Gastroesophageal sphincter (tissue), 4 donors: ENCODE measurements at places on chromosomes 6 and 20.
A peak's percentile ranks its signal among the peaks of the same experiment; 100 is the strongest.

GRCh38 chr20:9884666-9885065 is 45.8 kb upstream of the PAK5 start:
- no peak for ATAC-seq

GRCh38 chr6:2387445-2387844 is 142.0 kb upstream of the GMDS start:
- ATAC-seq, result no peak

GRCh38 chr6:100810015-100810414 is 71.1 kb downstream of the ASCC3 start:
- ATAC-seq, result no peak

DNA sequence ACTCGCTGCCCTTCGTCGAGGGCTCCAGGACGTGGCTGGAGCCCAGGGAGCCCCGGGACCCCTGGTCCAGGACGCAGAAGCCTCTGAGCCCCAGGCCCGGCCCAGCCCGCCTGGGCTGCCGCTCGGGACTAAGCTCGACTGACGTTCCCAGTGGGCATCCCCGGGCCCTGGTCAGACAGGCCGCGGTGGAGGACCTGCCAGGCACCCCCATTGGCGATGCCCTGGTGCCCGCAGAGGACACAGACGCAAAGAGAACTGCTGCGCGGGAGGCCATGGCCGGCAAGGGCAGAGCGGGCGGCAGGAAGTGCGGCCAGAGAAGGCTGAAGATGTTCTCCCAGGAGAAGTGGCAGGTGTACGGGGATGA is 28.9 kb downstream of the ZNF831 start:
- no peak for ATAC-seq

DNA sequence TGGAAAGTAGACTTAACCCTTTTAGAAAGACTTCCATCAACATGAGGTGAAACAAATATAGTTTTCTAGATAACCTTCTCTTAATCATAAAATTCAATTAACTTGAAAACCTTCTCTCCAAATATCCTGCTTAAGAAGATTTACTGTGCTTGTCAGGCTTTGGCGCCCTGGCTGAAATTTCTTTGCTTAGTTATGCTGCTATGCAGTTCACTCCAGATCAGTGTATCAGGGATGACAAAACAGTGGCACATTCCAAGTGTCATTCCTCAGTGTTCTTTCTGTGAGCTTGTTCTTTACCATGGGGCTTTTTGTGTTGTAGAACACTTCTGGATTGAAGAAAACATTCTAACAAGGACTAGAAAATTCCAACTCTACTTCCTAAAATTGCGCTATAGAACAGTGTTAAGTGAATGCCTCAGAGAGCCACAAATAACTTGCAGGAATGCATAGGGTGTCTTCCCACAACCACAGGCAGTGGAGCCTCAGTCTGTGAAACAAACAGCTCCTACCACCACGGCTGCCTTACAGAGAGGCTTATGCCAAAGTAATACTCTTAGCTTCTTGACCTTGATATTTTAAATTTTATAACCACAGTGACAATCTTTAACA is 443.6 kb downstream of the CDC5L start:
- no peak for ATAC-seq

DNA sequence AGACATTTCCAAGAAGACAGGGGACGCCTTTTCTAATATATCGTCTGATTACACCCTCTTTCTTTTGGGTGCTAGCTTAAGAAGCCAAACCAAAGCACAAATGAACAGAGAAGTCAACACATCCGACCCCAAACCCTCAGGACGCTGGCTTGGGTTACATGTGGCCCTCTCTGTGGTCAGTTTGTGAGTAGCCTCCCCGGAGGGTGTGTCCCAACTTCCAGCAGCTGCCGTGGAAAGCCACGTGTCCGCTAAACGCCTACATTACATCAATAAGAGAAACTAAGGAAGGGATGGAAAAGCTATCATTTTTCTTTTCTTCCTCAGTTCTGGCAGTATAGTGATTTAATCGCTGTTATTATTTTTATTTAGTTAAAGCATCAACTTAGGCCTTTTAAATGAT is 487 bp upstream of the BMP6 start:
- ATAC-seq, result no peak

- no peak for ATAC-seq
These were observed 593 bp downstream of the DNMT3B start for GRCh38 chr20:32762754-32763201.

GRCh38 chr20:20903773-20904500 is 191.5 kb upstream of the RALGAPA2 start:
- no peak for ATAC-seq

- ATAC-seq, result no peak
These were observed 9.1 kb upstream of the MANBAL start for GRCh38 chr20:37280403-37280802.

DNA sequence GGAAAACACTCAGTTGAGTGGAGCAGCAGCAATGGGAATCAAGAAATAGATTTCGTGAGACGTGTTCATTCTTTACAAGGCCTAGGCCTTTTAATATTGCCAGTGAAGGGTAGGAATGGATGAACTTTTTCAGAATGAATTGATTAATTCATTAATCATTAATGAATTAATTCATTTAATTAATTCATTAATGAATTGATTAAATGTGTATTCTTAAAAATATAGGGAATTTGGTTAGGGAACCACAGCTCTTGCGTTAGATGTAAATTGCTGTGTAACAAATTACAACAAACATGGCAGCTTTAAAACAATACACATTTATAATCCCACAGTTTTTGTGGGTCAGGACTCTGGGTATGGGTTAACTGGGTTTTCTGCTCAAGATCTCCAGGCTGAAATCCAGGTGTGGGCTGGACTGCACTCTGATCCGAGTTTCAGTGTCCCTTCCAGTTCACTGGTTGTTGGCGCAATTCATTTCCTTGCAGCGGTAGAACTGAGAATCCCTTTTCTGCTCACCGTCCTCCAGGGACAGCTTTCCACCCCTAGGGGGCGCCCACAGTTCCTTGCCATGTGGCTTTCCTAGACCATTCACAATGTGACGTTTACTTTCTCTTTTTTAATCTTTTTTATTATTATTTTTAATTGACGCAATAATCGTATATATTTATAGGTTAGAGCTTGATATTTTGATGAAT is 32.8 kb upstream of the BCAS1 start:
- no peak for ATAC-seq

DNA sequence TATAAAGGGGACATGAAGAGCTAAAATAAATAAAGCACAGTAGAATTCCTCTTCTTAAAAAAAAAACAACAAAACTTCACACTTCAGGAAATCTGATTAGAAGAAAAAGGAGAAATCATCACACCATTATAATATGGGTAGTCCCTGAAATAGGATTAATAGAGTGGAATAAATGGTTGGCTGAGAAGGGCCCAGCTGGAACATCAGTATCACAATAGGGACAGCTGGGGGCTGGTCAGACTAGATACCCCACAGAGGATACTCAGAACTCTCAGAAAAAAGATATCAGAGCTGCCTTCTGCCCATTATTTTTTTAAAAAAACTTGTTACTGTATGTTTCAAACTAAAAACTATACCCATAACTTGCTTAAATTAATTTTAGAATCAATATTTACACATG is 75.2 kb downstream of the DST start:
- no peak for ATAC-seq

GRCh38 chr6:122809691-122810090 is 20.6 kb downstream of the SMPDL3A start:
- ATAC-seq, result no peak

DNA sequence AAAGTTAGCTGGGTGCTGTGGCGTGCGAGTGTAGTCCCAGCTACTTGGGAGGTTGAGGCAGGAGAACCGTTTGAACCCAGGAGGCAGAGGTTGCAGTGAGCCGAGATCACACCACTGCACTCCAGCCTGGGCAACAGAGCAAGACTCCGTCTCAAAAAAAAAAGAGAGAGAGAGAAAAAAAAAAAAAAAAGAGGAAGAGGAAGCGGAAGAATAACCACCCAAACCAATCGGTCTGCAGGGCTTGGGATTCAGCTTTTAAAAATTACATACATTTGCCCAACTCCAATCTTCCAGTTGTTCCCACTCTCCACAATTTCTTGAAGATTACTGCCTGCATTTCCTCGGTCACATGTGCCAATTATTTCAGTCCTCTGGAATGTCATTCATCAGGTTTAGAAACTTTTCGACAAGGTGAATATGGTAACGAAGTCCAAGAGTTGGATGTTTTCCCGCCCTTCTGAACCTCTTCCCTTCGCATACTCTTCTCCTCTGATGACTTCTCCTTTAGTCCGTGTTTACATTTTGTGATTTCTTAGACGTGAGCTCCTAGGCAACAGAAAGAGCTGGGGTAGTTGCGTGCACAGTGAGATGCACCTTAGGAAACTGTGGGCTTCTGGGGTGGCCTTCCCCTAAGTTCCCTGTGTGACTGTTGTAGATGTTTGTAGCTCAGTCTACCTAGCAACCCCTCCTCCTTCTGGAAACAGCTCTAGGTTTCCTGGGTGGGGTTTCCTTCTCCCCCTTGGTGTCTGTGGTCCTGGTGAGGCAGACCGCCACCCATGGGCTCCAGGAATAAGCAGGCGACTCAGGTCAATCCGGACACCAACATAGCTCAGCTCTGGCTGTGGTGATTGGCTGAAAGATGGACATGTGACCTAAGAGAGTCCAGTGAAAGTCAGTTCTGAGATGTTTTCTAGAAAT is 63.0 kb upstream of the NCOA3 start:
- ATAC-seq, result no peak

GRCh38 chr6:161132384-161132783 is 140.8 kb downstream of the MAP3K4 start:
- ATAC-seq, result no peak

- no peak for ATAC-seq
These were observed 1166.8 kb upstream of the CITED2 start for GRCh38 chr6:140541288-140541687.

GRCh38 chr6:166655251-166655650 is 28.2 kb upstream of the RPS6KA2 start:
- no peak for ATAC-seq

DNA sequence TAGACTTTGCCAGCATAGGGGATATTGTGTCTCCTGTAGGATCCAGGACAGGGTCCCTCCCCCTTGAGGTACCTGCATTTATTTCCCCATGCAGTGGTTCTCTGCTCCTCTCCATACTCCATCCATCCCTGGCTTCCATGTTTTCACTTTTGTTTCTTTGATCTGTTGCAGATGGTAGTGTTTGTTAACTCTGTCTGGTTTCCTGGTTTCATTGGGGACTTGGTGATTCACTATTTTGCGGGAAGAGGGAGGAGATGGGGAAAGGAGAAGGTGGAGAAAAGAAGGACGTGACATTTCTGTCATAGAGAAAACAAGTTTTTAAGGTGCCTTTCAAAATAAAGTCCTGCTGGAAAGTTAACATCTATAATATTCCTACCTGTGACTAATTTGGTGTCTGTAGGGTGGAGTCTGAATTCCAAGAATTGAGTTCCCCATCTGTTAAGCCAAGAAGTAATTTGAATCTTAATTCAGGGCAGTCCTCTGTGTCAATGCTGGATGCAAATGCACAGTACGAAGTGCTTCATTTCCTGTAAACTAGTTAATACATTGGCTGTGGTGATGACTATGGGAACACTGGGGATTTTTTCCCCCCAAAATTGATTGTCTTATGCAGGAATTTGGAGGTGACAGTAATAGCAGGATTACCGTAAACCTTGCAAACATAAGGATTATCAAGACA is 6.9 kb upstream of the RNF144B start:
- ATAC-seq, result no peak

DNA sequence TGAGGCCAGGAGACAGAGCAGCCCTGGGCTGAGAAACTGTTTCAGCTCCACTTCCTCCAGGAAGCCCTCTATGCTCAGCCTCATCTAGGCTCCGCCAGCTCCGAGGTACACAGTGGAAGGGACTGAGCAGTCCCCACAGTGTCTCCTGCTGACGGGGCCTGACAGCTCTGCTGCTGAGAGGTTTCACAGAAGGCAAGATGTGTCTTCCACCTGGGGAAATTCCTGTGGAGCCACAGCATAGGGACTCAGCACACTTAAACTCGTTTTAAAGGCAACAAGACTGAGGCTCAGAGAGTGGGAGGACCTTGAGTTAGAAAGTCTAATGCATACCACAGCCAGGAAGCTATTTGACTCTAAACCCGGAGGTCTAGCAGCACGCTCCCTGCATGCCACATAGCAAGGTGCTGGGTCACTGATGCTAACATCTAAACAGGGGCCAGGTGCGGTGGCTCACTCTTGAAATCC is 6.8 kb downstream of the ADA start:
- ATAC-seq, result no peak

- ATAC-seq, result no peak
These were observed 22.1 kb upstream of the FOXP4 start for GRCh38 chr6:41523915-41524633.

DNA sequence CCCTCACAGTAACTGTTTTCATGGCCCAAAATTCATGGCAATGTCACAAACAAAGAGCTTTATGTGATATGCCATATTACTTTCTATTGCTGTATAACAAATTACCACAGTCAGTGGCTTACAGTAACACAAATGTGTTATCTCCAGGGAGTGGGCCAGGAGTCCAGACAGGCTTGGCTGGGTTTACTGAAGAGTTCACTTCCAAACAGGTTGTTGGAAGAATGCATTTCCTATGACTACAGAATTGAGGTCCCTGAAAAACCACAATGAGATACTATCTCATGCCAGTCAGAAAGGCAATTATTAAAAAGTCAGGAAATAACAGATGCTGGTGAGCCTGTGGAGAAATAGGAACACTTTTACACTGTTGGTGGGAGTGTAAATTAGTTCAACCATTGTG is 431.9 kb downstream of the PKHD1 start:
- no peak for ATAC-seq

DNA sequence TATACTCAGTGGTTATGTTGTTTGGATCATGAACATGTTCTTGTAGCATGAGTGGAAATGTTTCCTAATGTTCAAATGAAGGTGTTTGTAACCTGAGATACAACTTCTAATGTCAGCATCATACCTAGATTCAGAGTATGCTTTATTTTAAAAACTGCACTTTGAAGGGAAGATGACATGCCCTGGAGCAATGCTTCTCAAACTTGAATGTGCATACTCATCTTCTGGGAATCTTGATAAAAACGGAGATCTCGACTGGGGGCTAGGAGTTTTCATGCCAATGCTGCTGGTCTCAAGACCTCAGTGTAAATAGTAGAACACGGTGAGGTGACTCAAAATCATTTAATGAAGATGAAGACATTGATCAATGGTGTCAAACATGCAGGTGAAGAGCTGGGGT is 440.0 kb upstream of the NOX3 start:
- ATAC-seq, result no peak

- ATAC-seq, result no peak
These were observed 197.2 kb upstream of the THEMIS start for GRCh38 chr6:128098000-128098581.

DNA sequence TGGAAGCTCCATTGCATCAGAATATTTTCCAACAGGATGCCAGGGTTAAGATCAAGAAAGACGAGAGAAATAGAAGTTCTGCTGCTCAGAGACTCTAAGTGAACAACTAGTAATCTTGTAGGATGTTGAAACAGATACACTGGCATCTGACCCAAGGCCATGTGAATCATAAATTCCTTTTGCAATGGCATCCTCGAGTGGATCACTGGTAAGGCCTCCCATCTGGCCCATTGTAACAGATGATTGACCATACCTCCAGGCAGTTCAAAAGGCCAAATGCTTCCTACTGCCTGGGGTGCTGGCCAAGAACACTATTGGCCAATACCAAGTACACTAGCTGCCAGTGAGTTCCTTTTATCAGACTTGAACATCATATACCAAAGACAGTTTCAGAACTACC is 9.9 kb upstream of the SLC17A3 start:
- ATAC-seq, result no peak

GRCh38 chr6:123802351-123802696 is 1.3 kb upstream of the NKAIN2 start:
- ATAC-seq, result no peak

GRCh38 chr20:48635791-48636267 is 192.0 kb downstream of the PREX1 start:
- no peak for ATAC-seq

- peak; percentile 43 for ATAC-seq
These were observed 128.5 kb downstream of the HFE start for GRCh38 chr6:26215585-26216358.

GRCh38 chr6:81071121-81071520 is 681.4 kb downstream of the TENT5A start:
- no peak for ATAC-seq
